ENCODE measurements at places on chromosomes 2 and 18.
A peak's percentile ranks its signal among the peaks of the same experiment; 100 is the strongest.

DNA sequence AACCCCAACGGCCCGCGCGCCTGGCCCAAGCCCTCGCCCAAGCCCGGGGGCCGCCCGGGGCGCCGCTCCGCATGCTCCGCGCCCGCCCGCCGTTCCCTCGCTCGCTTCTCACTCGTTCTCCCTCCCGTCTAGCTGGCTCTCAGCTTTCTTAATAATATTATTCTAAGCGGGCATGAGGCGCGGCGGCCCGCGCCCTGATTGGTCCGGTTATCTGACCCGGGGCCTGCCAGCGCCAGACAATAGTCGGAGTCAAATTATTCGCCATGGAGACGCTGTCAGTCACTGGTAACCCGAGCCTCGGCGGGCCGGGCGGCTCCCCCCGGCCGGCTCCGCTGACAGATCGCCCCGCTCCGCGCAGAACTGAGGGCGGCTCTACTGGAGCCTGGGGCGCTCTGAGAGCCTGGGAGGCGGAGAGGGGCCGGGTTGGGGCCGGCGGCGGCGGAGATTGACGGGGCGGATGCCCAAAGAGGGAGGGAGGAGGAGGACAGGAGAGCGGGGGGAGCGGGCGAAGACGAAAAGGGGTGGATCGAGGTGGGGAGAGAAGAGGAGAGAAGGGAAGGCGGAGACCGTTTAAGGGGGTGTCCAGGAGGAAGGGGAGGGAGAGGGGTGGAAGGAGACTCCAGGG, at the start of gene SIX2:
Gene SIX2, minus strand, starts transcription at position 150 of the 625 bp plus-strand sequence. CDS start 342 bp downstream, outside the sequence.
- DNase-seq: no peak

DNA sequence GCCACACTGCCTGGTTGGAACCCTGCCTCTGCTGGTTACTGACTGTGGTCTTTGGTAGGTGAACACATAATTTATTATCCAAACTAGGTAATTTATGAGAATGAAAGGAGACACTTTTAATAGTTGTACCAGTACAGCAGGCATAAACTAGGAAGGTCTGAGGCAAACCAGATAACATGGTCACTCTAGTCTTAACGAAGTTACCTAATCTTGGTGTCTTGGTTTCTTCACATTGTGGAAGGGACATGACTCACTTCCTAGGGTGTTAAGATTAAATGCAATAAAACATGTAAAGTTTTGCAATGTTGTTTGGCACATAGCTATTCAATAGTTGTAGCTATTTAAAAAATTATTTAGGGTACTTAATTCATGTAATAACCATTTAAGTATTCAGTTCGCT, 23.3 kb downstream of the SPTBN1 start:
- no peak for DNase-seq

GRCh38 chr2:6372317-6372901, 493.3 kb downstream of the CMPK2 start:
- DNase-seq: no peak

GRCh38 chr18:21270453-21270852, 28.4 kb downstream of the GREB1L start:
- no peak for DNase-seq

GRCh38 chr2:31212659-31213600, 4.4 kb downstream of the CAPN14 start:
- no peak for DNase-seq

DNA sequence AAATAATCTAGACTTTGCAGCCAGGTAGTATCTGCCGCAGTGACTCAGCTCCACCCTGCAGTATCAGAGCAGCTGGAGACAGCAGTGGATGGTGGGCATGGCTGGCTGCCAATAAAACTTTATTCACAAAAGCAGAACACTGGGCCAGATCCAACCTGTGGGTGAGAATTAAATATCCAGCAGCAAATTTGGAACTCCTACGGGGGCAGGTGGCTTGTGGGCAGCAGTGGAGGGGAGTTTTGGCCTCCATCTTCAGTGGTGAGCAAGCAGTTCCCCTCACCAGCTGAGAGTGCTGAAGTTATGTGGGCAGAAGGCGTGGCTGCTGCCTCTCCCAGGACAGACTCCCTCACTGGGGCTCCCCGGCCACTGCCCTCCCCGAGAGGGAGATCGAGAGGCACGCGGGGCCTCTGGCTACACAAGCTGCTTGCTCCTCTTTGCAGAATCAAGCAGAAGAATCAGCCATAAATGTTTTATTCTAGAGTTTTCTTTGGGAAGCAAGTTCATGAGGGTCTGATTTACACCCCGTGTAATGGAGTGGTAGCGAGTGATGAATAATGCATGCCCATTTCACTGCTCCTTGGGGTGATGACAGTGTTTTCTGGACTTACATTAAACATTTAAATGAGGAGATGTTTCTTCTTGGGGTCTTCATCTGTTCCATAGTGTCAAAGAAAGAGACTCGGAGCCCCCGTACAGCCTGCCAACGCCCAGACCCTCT, 204.3 kb downstream of the SEPTIN10 start:
- no peak for DNase-seq

DNA sequence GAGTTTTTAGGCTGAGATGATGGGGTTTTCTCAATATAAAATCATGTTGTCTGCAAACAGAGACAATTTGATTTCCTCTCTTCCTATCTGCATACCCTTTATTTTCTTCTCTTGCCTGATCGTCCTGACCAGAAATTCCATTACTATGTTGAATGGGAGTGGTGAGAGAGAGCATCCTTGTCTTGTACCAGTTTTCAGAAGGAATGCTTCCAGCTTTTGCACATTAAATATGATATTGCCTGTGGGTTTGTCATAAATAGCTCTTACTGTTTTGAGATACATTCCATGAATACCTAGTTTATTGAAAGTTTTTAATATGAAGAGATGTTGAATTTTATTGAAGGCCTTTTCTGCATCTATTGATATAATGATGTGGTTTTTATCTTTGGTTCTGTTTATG, 181.8 kb downstream of the GBX2 start:
- DNase-seq: no peak

- no peak for DNase-seq
These were observed 65.1 kb downstream of the CRIM1 start for GRCh38 chr2:36420569-36421181.

GRCh38 chr2:49044350-49045079, 109.8 kb downstream of the FSHR start:
- DNase-seq: no peak

- no peak for DNase-seq
These were observed 18.9 kb downstream of the STEAP3 start for GRCh38 chr2:119242276-119243119.

- DNase-seq: no peak
These were observed 12.8 kb downstream of the FANCL start for GRCh38 chr2:58228299-58228698.

DNA sequence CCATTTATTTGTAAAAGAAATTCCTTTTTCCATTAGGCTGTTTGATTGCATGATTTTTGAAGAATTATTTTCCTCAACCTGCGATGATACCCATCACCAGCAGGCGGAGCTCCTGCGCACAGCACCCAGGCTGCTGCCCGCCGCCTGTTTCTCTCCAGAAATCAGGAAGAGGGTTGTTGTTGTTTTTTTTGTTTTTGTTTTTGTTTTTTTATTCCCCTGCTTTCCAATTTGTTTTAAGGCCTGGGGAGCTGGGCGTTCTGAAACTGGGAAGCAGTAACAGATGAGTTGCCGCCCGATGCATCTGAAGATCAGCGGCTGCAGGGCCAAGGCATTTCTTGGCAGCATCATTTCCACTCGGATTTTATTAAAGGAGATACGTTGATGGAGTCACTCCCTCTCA, 132.1 kb downstream of the MBP start:
- peak; percentile 2 for DNase-seq

DNA sequence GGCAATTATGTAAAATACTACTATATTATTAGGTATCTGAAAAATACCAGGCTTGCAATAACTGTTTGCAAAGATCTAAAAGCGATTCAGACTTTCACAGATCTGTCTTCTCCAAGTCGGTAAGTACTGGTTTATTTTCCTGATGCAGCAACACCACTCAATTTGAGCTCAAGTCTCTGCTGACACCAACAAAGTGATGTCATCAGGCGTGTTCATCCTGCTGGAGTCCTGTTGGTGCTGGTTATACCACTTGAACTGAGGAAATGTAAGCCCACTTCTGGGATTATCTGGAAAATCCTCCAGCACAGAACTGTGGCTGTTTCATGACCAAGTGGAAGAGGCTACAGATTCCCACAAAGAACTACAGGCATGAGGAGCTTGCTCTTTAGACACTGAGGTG, 267.6 kb downstream of the BCL2 start:
- DNase-seq: no peak

All from activated naive CD4-positive, alpha-beta T cell (primary cell).